AG09309 (cell line): ENCODE measurements at places on chromosomes 12 and 14.

- no peak for DNase-seq
These were observed 58.3 kb downstream of the SLC8A3 start for GRCh38 chr14:70130482-70130881.

- no peak for DNase-seq
These were observed 76.1 kb downstream of the NUAK1 start for GRCh38 chr12:106062693-106063092.

GRCh38 chr14:61109288-61109687, 128.2 kb downstream of the SLC38A6 start:
- DNase-seq, result no peak

GRCh38 chr14:27557445-27557844, 959.6 kb upstream of the NOVA1 start:
- no peak for DNase-seq

GRCh38 chr12:64656429-64656828, 46.1 kb downstream of the RASSF3 start:
- no peak for DNase-seq
